ENCODE measurements at places on chromosomes 1 and 21.

- DNase-seq = no peak
These were observed 50.9 kb upstream of the ETV3 start for GRCh38 chr1:157189096-157189495.

GRCh38 chr1:94623560-94624148, 82.1 kb upstream of the F3 start:
- no peak for DNase-seq

DNA sequence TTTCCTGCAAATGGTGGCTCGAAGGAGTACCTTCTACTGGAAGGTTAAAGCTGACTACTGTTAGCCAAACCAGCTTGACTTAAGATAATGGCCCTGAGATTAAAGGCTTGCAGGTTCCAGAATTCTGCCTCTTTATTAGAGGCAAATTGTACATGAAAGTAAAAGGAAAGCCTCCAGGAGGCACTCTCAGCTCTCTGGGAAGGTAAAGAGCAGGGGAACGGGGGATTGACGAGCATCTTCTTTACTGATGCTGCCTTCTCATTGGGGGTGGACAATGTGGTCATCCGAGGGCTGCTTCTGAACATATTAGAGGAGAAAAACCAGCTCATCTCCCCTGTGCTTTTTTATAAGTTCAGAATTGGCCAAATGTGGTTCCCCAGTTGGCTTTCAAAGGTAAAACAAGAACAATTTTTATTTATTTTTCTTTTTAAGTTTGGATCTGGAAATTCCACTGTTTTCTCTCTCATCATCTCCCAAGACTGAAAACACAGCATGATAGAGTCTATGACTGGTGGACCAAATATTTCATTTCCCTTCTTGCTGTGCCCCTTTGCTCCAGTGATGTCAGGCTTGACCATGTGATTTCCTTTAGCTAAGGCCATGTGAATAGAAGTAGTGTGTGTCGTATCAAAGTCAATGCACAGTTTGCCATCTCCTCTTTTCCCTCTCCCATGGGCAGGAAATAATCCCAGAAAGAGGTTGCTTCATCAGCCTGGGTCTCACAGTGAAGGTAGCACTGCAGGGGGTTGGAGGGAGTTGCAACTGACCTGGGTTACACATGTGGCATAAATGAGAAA, 292.7 kb downstream of the PRDM2 start:
- no peak for DNase-seq

DNA sequence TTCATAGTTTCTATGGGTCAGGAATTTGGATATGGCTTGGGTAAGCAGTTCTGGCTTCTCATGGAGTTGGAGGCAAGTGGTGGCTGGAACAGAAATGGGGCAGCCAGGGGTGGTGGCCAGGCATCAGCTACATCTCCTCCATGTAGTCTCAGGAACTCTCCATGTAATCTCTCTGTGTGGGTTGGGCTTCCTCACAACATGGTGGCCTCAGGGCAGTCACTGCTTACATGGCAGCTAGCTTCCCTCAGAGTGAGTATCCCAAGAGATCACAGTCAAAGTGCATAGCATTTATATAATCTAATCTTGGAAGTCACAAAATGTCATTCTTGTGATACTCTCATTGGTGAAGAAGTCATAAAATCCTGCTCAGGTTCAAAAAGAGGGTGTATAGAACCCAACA, 25.7 kb downstream of the MR1 start:
- DNase-seq = no peak

DNA sequence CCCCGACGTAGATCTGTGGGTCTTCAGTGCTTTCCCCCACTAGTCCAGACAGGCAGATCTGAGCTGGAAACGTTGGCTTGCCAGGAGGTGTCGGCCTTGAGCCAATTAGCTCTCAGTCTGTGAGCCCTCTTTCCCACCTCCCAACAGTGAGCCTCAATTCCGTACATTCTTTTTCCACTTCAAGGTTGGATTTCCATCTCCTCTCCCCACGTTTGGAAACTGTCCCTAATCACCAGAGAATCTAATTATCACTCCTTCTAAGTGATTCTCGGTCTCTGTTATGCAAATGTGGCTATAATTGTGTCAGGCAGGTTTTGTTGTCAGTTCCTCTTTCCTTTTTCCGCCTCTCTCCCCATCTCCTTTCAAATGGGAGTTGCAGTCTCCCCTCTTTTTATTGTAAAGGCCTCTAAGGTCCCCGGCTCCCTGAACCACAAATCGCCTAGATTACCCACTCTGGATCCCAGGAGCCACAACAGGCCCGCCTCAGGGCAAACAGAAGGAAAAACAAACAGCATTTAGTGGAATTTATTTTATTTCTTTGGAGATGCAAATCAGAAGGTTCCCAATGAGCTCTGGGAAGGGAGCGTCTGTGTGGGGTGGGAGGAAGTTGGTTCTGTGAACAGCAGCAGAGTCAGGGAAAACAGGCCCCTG, 29.4 kb upstream of the LRRN2 start:
- no peak for DNase-seq

DNA sequence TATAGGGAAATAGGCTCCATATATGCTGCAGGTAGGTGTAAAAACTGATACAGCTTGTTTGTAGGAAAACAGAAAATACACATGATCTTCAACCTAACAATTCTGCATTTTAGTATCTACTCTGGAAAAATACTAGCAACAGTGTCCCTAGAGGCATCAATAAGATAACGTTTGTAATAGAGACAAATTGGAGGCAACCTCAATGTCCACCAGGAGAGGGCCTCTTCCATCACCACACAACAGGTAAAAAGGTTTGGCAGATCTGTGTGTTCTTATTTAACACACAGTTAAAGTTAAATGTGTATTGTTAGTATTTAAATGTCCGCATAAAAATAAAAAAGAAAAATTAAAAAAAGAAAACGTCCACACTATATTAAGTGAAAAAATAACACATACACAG, 5.4 kb downstream of the EIF2D start:
- no peak for DNase-seq

GRCh38 chr1:68919075-68919474, 422.2 kb upstream of the DEPDC1 start:
- no peak for DNase-seq

DNA sequence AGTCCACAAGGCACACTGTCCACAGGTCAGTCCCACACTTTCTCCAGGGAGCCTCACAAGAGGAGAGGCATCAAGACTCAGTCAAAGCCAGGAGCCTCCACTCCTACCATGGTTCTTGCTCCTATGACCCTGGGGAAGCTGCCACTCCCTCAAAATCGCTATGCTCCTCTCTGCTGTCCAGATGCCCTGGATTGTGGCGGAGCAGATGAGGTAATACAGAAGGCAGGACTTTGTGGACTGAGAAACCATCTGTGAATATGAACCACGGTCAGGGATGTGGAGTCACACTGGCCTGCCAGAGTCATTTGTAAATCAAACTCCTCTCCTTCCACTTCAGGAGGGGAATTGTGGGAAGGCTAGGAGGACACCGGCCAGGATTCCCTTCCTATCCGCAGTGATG, 20.6 kb downstream of the VWA5B1 start:
- no peak for DNase-seq

GRCh38 chr1:94094469-94095111, 26.4 kb downstream of the ABCA4 start:
- no peak for DNase-seq

DNA sequence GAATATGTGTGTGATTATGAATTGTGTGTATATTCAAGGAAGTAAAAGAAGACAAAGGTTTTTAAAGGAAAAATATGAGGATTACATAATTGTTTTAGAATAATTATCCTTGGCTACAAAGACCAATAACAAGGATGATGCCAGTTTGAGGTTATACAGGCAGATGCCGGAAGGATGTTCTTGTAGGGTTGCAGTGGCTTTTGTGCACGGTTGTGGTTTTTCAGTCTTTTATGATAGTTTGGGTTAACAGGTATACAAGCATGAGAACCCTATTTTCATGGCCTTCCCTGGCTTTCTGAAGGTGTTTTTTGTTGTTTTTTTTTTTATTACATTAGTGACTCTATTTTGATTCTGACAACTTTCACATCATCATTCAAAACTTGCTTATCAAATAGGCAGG, 4.9 kb downstream of the CR2 start:
- no peak for DNase-seq

- no peak for DNase-seq
These were observed 28.6 kb upstream of the AVPR1B start for GRCh38 chr1:206145771-206146290.

DNA sequence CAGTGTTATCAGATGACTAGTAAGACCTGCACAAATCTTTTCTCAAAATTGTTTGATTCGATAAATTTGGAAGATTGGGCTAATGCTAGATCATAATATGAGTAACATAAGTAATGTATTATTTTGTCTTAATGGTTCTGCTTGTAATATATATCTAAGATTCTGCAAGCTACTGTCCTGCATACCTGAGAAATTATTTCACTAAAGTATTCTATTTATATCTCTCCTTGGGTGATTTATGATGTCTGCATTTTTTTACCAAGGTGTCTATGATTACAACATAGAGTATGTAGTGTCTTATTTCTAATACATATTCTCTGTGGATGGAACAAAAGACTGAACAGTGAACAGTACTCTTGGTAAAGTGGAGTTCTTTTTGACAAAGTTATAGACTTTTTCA, 166.6 kb downstream of the CLEC20A start:
- no peak for DNase-seq

DNA sequence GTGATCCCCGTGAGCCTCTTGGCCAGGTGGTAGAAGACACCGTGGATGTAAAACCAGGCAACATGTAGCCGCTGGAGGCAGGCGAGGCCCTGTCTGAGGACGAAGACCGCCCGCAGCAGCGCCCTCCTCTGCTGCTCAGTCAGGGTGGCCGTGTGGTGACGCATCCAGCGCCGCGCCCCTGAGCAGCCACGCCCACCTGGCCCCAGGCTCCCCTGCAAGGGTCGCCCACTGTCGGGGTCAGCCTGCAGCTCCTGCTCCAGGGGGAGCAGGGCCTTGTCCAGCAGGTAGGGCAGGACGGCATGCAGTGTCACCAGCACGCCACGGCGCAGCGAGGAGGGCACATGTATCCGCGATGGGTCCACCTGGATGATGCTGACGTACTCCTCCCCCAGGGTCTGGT, 3.9 kb downstream of the PEX10 start:
- no peak for DNase-seq

- DNase-seq = no peak
These were observed 51.9 kb upstream of the C8B start for GRCh38 chr1:57017717-57018116.

GRCh38 chr1:81550753-81551152, 250.0 kb upstream of the ADGRL2 start:
- DNase-seq = no peak

GRCh38 chr1:215878843-215879242, 311.7 kb downstream of the KCTD3 start:
- DNase-seq = no peak

DNA sequence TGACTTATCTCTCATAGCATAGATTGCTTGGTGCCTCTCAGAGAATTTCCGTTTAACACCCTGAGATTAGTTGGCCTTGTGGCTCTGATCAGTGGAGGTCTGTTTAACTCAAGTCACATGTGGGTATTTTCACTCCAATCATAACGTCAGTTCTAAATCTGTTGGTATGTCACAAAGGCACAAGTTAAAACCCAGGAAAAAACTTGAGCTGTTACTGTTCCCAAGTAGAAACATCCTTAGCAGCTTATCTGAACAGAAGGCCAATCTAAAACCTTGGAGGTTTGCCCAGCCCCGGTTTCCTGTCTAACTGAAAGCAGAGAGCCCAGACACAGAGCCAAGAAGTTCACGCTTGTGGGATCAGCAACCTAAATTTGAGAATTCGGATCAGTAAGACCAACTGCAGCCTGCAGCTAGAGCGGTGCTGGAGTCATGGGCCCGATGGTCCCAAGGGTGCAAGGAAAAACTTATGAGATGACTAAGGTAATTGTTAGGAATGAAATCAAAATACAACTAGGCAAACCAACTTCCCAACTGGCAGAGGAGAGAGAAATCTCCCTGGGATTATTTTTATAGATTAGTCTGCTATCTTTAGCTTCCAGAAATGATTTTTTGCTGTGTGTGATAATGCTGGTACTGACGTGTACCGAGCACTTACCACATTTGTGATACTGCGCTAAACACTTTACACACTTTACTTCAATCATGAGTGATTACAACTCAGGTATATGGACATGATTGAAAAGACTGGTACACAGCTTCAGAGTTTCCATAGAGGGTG, 90.2 kb upstream of the C1orf21 start:
- no peak for DNase-seq

DNA sequence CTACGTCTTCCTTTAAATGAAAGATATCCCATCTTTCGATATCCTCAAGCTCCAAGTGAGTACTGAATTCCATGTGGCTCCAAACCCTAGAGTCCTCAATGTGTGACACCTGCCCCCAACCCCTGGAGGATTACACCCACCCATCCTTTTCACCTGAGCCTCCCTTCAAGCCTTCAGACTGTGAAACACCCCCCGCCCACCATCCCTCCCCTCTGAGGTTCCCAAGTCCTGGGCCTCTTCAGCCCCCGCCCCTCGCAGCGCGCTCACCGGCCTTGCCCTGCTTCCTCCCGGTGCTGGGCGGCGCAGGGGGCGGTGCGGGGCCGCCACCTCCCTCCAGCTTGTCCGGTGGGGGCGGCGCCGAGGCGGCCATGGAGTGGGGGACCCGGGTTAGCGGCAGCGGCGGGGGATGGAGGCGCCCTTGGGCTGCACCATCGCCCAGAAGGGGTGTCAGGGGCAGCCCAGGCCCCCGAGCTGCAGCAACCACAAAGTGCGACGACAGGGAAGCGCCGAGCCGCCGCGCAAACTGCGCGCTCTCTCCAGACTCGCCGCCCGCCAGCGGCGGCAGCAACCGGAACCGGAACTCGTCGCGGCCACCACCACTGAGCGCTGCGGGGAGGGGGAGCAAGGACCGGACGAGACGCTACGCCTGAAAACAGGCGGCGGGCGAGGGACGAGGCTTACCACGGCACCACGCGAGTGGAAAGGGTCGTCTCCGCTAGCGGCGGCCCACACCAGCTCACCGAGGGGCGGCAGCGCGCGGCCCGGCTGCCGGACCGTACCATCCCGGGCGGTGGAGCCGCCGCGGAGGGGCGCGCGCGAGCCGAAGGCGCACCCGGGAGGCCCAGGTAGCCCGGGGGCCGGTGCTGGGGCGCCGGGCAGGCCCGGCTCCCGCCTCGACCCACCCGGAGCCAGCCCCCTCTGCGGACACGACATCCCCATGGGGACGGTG, at the start of gene PYGO2:
Gene PYGO2 (minus strand): TSS at position 576 of the 949 bp plus-strand sequence. CDS start 206 bp downstream, at position 370.
- DNase-seq = peak; percentile 55

GRCh38 chr1:119331915-119332314, 36.7 kb upstream of the HAO2 start:
- DNase-seq = no peak

DNA sequence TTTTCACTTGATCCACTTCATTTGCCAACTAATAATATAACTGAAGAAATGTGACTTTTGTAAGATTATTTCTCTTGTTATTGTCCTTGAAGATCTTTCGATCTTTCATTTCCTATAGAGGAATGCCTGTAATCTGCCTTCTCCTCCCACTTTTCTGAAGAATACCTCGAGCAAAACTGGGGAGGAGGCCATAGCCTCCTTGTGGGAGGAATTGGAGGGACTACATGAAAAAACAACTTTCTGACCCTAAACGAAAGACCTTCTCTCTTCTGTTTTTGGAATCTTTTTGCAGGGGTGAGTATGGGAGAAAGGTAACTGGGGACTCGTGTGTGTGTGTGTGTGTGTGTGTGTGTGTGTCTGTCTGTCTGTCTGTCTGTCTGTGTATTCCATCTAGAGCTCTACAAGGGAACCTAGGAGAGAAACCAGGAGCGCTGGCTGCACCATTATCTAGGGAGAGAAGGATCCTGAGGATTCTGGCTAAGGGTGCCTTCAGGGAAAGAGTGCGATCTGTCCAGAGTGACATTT, 32.4 kb upstream of the MAB21L3 start:
- DNase-seq = no peak

GRCh38 chr1:95409276-95409675, 175.3 kb downstream of the RWDD3 start:
- no peak for DNase-seq
